ENCODE measurements at places on chromosomes 2 and 18. TPM values are rescaled to one million over a fixed set of nuclear protein-coding genes. Genes with fewer than 3 reads are reported as not detected.

Gene GFPT1
- 31.9 TPM for total RNA-seq

Gene LAMA1
- total RNA-seq = 7.2 TPM

Gene GALR1
- total RNA-seq = not detected

Gene AQP12B
- not detected for total RNA-seq

Gene CDK15
- total RNA-seq = 0.19 TPM

Gene MAB21L4
- total RNA-seq = not detected

Gene ORC4
- 143 TPM for total RNA-seq

Gene C1GALT1C1L
- 2.1 TPM for total RNA-seq

Gene SH3BP4
- 56.4 TPM for total RNA-seq

Gene TEKT4
- not detected for total RNA-seq

Gene RNMT
- total RNA-seq = 45.5 TPM

Gene VWA3B
- not detected for total RNA-seq

Gene PTH2R
- total RNA-seq = not detected

Gene UGT1A6
- total RNA-seq = 0.05 TPM

Gene STPG4
- total RNA-seq = 4.4 TPM

Gene CNPPD1
- 36.7 TPM for total RNA-seq

Gene SALL3
- not detected for total RNA-seq

Gene SMC6
- total RNA-seq = 38.6 TPM

Gene UNC80
- not detected for total RNA-seq

Gene SIX3
- total RNA-seq = not detected

Gene MAP3K2
- total RNA-seq = 43.3 TPM

Gene MYOM1
- not detected for total RNA-seq

Gene HAT1
- 136 TPM for total RNA-seq

Gene HDLBP
- 458 TPM for total RNA-seq

Gene SLC38A11
- total RNA-seq = not detected

Gene GREB1L
- total RNA-seq = 4.0 TPM

Gene STARD6
- total RNA-seq = 0.26 TPM

Gene CIB4
- total RNA-seq = not detected

Gene POTEC
- 0.98 TPM for total RNA-seq

Gene METTL21A
- 62.9 TPM for total RNA-seq

Gene DPYSL5
- 9.1 TPM for total RNA-seq

Gene INPP1
- total RNA-seq = 9.8 TPM

Gene CYP20A1
- total RNA-seq = 23.1 TPM

Gene SSB
- total RNA-seq = 287 TPM

Measured in A172 (cell line).